HuH-7.5 (cell line): ENCODE measurements at places on chromosomes 6 and 20.

DNA sequence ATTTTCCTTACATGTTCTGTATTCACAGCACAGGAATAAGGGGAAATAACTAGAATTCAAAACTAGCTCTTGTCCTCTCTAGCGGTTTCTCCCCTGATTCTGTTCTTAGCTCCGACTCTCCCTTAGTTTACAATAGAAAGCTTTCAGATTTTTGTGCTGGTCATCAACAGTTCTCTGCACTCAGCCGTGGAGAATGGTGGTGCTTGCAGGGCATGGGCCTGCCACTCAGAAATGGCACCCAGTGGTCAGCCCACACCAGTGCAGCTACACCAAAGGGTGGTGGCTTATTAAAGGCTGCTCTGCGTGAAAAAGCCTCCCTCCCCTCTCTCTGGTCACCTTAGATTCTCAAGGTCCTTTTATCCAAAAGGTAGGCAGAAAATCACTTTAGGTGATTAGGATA, 123.5 kb downstream of the SASH1 start:
- DNase-seq, result no peak

- no peak for DNase-seq
These were observed 15.2 kb downstream of the APMAP start for GRCh38 chr20:24977336-24977735.

DNA sequence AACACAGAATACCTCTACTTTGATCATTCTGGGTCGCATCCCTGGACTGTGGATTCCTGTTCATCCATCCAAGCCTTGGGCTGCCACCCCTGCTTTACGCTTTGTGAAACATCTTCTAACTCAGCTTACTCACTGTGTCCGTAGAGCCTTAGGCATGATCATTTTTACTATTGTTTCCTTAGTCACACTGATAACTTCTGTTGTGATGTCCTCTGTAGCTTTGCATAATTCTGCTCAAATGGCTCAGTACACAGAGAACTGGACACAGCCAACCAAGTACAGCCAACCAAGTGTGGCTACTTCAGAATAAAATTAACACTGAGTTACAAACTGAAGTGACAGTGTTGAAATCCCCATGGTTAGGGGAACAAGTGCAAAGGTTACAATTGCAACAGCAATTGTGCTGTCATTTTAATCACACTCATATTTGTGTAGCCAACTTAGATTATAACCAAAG, 8.6 kb upstream of the FKBP1A start:
- no peak for DNase-seq

DNA sequence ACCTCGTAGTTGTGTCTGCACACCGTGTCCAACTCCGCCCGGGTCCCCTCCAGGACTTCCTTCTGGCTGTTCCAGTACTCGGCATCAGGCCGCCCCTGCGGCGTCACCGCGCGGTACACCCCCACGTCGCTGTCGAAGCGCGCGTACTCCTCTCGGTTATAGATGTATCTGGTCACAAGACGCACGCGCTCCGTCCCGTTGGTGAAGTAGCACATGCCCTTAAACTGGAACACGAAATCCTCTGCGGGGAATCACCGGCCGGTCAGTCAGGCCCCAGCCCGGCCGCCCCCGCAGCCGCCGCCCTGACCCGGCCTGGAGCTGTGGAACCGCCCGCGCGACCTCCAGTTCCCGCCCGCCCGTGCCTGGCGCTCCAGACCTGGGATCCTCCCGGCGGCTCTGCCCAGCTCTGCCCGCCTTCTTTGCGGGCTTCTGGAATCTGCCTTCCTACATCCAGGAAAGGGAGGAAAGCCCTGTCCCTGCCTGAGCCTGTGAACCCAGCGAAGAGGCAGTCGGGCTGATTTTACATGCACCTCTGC, 1.6 kb downstream of the HLA-DQB1 start:
- DNase-seq, result no peak

DNA sequence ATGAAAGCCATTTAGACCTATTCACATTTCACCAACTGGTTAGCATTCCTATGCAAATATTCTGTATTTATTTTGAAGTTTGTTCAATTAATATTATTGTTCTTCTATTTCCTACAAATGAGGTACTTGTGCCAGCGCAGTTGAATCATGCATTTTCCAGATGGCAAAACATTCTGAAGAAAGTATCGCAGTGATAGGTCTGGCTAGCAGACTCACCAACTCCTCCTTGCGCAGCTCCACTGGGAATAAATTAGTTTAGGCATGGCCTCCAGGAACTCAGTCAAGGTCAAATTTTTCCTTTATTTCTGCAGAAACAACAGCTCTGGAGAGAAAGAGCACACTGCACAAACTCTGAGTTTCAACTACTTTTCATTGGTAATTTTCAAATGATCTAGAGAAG, 437.7 kb downstream of the COL12A1 start:
- DNase-seq, result no peak
